ENCODE measurements at places on chromosomes 16 and 17.
A peak's percentile ranks its signal among the peaks of the same experiment; 100 is the strongest.

DNA sequence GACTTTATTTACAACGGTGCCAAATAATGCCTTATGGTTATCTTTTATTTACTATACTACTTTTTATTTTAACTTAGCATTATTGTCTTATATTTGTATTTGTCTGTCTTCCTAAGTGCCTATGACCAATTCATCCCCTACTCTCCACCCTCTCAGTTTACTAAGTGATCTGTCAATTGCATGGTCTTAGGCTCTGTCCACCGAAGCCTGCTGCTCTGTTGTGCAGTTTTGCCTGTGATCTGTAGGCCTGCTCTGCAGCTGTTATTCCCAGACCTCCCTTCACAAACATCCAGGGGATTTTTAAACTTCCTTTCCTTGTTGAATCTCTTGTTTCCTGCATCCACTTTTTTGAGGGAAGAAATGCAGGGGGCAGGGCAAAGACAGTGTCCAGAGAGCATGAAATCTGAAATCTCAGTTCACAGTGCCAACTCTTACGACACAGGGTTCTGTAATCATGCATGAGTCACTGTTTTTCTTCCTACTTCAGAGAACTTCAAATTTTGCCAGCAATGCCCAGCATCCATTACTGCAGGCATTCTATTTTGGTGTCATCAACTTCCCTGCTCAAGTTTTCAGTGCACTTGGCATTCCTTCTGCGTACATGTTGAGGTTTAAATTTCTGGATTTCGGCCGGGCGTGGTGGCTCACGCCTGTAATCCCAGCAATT, 11.4 kb downstream of the SLFN5 start:
- DNase-seq: no peak

DNA sequence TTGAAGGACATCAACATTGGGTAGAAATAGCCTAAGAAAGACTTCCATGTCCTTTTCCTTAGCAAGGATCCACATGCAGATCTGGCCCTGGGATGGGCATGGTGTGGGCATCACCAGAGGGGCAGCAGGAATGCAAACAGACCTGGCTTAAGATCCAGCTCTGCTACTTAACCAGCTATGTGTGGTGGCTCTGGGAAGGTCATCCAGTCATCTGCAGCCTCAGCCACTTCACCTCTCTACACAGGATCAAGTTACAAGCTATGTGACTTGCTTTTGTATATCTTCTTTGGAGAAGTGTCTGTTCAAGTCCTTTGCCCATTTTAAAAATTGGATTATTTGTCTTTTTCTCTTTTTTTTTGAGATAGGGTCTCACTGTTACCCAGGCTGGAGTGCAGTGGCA, 13.5 kb upstream of the ADORA2B start:
- DNase-seq: no peak

- DNase-seq: no peak
Observed at GRCh38 chr17:68205808-68206720, 41.8 kb upstream of the AMZ2 start.

DNA sequence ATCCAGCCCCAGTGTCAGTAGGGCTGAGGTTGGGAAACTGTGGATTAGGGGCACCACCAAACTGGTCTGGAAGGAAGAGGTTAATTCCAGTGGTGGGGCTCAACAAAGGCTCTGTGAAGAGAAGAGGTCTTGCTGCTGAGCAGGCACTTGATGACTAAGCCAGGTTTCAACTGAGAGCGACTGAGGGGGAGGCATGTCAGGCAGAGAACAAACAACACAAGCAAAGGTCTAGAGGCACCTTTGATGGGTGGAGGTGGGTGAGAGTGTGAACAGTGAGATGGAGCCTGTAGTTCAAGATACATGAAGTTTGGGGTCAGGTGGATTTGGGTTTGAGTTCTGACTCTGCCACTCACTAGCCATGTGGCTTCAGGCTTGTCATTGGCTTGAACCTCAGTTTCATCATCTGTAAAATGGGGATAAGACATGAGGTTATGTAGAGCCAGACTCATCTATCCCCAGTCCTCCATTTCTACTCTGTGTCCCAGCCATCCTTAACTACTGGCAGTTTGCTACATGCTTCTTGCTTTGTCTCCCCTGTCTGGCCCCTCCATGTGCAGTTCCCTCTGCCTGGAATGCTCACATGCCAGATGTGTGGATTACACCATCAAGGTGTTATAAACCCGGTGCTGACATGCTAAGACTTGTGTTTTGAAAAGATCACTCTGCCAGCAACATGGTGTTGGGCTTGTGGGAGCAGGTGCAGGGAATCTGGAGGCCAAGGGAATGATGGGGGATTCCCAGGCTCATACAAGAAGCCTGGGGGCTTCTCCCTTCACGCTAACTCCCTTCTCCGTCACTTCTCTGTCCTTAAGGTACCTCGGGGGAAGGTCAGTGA, 3.0 kb upstream of the RMI2 start:
- no peak for DNase-seq

GRCh38 chr17:55063885-55064874, 95.6 kb downstream of the STXBP4 start:
- no peak for DNase-seq

GRCh38 chr17:50908140-50908859, 42.1 kb upstream of the TOB1 start:
- DNase-seq: no peak

GRCh38 chr17:33667052-33667509, 374.0 kb upstream of the ASIC2 start:
- peak; percentile 6 for DNase-seq

DNA sequence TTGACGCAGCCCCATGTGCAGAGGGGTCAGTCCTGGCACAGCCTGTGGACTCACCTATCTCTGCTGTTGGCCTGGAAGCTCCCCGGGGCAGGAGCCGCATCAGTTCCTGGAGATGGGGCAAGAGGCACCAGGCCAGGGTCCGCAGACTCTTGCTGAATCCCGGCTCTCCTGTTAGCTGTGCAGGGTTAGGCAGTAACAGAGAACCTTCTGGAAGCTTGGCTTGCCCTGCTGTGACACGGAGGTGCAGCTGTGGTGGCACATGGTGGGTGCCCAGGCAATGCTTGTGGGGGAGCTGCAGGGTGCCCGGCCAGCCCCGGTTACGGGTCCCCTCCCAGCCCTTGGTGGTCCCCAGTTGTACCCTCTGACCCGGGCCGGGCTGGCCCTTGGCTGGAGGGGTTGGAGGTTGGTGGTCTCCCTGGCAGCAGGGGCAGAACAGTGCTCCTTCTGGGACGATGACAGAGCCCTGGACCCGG, 26.0 kb upstream of the ZNF469 start:
- DNase-seq: no peak

DNA sequence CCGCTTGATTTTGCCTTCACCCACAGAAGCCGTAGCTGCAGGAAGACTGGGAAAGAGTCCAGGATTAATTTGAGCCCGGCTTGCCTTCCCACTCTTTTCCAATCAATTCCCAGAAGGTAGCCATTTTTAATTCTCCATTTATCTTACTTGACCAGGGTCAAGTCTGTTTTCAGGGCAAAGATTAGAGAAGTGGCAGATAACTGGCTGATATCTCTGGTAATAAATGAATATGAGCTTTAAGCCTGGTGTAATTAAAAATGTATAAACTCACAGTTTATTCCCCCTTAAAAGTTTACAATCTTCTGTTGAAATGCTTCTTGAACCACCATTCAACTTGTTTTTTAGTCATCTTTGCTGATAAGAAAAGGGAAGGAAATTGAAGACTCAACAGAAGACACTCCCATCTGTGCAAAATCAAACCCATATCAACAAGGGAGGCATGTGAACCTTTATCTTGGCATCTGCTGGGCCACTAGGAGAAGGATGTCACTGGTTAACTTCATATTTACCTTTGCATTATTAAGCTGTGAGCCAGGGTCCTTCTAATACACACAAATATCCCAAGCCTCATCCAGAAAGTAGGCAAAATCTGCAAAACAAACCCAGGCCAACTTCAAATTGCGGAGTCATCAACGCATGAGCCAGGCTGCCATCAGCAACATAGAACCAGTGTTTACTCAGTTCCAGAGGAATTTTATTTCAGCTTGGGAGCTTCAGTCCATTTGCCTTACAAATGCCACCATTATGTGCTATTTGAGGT, 314.6 kb upstream of the MAF start:
- DNase-seq: no peak

DNA sequence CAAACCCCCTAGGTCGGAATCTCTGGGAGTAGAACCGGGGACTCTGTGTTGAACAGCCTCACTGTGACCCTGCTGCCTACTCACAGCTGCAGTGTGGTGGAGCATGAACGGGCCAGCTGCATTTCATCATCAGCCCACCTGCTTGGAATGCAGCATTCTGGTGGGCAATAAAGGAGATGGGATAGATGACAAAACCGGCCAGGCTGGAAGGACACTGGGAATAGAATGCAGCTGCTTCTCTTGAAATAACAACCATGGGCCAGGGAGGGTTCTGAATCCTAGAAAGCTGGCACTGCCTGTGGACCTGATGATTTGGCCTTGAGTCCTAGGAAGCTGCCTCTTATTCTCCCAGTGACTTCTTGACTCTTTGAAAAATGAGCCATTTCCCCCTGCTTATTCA, 23.5 kb downstream of the CFAP97D1 start:
- no peak for DNase-seq
